ENCODE measurements at places on chromosomes 5 and 9. TPM values are rescaled to one million over a fixed set of nuclear protein-coding genes. Genes with fewer than 3 reads are reported as not detected.

OR1Q1 gene
- 0.40 TPM for total RNA-seq

DBH gene
- not detected for total RNA-seq

APBB3 gene
- 47.5 TPM for total RNA-seq

GRIN1 gene
- total RNA-seq: not detected

HTR4 gene
- not detected for total RNA-seq

TNC gene
- not detected for total RNA-seq

PCDH1 gene
- 0.87 TPM for total RNA-seq

NTRK2 gene
- total RNA-seq: 1.6 TPM

GRIN3A gene
- total RNA-seq: not detected

NOXA1 gene
- total RNA-seq: 3.3 TPM

FGF1 gene
- not detected for total RNA-seq

DNA sequence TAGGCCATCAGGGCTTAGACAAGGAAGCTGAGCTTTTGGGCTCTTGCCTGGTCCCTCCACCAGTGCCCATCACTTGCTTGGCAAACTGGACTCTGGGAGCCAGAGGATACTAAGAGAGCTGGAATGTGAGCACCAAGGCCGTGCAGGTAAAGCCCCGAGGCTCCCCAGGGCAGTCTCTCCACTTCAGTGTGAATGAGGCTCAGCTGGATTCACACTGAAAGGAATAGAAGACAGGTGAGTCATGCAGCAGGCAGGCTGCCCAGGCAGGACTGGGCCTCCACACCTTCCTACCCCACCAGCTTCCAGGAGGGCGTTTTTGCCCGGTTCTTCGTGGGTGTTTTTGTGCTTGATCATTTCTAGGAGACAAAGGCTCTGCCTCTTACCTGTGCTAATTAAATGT, 7.3 kb upstream of the CTSV start:
- DNase-seq: no peak

DNA sequence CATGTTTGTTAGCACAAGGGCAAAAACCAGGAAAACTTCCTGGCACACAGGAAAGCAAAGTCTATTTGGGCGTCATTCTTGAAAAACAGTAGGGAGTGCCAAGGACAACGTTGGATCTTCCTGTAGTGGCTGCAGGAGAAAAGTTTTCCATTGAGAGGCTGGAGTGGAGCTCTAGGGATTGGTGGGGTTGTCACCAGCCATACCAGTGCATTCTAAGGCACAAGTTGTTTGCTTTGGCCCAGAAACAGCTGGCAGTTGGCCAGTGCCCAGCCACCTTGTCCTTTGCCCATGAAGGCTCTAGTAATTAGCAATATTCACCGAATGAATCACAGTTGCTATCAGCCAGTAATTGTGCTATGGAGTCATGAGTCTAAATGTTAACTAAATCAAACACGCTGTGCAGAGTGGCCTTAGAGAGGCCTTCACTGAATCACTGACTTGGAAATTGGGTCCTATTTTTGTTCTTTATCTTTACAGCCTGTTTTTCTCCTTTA, 26.4 kb downstream of the TNFSF15 start:
- no peak for DNase-seq

DNA sequence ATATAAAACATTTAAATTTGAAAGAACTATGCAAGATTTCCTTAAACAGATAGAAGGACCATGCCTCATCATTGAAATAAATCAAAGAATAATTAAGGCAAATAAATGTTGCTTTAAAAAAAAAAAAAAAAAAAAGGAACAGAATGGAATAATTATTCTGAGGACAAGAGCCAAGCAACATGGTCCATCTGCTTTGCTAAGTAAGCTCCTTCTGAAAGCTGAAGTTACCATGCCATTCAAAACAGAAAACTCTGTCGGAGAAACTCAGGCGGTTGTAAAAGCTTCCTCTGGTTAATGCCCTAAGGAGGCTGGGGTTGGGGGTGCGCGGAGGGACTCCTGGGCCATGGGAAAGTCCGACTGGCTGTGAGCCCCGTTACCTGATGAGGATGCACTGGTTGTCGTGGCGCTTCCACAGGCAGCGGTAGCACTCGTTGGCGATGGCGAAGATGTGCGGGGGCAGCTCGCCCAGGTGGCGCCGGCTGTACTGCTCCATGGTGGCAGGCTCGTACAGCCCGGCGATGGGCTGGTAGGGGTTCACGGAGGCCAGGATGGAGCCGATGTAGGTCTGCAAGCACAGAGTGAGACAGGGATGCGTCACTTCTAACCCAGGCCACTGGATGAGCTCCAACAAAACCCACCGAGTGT, 141.7 kb downstream of the MYO10 start:
- no peak for DNase-seq

- no peak for DNase-seq
These were observed 241.2 kb downstream of the TRIM32 start for GRCh38 chr9:116928289-116928688.

DNA sequence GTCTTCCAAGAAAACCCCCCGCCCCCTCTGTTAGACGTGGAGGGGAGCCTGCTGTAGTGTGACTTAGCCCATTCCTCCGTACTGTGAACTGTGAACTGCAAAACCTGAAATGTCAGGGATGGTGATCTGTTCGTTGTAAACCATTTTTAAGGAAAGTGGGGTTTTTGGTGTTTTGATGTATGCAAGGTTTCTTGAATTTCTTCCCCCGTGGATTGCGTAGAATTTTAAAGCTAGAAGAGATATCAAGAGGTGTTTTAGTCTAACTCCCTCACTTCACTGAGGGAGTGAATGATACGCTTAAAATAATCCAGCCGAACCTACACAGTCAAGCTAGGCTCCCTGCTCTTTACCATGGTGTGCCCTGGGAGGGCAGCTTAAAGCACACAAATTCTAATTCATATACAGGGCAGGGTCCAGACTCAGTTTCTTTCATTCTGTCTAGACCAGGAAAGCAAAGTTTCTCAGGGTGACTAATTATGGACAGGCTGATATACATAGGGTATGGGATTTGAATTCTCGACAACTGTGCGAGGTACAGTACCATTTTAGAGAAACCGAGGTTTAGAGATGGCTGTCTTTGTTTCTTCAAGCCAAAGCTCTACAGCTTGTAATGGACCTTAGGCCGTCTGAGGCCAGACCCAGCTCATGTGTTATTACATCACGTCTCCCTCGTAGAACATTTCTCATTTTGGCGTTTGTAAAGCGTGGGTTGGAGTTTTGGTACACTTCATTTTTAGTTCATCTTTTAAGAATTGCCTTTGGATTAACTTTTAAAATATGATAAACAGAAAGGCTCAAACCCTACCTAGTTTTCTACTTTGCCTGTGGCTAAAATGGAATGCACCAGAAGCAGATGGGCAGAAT, 2.7 kb downstream of the PTGER4 start:
- no peak for DNase-seq

DNA sequence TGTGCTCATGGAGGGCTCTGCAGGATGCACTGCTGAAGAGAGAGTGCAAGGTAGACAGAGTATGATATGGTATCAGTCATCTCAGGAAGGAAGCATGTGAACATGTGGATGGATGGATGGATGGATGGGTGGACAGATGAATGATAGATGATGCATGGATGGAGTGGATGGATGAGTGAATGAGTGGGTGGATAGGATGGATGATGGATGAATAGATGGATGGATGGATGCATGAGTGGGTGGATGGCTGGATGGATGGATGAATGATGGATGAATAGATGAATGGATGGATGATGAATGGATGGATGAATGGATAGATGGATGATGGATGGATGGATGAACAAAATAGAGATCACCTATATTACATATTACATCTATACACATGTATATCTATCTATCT, 341.3 kb downstream of the DRD1 start:
- no peak for DNase-seq

DNA sequence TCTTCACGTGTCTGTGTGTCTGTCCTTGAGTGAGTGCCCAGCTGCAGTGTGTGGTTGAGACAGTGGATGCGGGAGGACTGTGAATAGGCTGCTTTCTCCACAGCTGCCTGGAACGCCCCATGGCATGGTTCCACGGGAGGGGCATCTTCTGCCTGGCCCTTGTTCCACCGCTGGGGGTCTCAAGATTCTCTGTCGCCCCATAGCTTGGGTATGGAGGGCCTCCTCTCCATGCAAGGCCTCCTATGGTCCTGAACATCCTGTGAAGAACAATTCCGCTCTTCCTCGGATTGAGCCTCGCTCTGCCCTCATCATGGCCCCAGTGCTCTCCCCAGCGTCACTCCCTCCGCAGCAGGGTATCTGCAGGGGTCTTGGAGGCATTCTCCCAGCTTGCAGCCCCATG, 36.1 kb downstream of the COL5A1 start:
- no peak for DNase-seq

DNA sequence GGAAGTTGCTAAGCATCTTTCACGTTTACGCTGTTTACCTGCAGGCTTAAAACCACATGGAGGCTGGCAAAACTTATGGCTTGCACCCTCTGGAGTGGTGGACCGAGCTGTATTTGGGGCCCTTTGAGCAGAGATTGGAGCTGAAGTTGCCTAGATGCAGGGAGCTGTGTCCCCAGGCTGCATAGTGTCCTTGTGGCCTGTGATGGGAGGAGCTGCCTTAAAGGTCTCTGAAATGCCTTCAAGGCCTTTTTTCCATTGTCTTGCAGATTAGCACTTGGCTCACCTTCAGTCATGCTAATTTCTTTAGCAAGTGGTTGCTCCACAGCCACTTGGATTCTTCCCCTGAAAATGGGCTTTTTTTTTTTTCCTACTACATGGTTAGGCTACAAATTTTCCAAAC, 81.5 kb upstream of the CHD1 start:
- DNase-seq: no peak

- no peak for DNase-seq
These were observed 276.3 kb downstream of the COX7C start for GRCh38 chr5:86894056-86894455.

- DNase-seq: no peak
These were observed 15.4 kb upstream of the SUSD3 start for GRCh38 chr9:93043122-93043521.

GRCh38 chr5:37212096-37212495, 37.1 kb downstream of the CPLANE1 start:
- DNase-seq: no peak

DNA sequence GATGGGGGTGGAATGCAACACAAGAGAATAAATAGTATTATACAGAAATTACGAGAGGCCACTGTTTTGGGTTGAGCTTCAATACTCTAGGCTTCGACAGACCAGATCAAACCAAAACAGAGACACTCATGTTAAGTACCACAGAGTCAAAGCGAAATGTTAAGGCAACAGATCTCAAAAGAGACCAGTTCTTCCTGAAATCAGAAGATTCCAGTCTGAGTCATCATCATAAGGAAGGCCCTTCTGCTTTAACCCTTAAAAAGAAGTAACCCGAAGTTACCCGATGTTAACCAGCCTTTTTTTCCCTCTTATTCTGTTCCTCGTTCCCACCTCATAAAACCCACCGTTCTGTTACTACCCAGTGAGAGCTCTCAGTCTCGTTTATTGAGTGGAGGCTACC, 75.9 kb downstream of the SFXN1 start:
- DNase-seq: no peak

DNA sequence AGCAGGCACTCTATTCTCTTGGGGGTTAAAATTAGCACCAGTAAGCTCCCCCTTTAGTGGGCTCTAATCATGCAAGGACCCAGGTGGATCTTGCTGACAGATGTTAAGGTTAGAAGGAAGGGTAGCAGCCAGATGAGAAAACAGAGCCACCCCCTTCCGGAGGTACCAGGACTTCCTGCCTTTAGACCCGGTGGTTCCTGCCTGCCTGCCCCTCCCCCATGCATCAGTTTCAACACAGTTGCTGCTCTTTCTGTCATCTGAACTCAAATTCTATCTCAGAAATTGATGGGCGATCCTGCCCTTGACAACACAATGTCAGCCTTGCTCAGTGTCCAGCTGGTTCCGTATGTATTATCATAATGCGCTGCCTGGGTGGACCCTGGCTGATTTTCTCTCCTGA, 287.3 kb downstream of the EBF1 start:
- DNase-seq: no peak

DNA sequence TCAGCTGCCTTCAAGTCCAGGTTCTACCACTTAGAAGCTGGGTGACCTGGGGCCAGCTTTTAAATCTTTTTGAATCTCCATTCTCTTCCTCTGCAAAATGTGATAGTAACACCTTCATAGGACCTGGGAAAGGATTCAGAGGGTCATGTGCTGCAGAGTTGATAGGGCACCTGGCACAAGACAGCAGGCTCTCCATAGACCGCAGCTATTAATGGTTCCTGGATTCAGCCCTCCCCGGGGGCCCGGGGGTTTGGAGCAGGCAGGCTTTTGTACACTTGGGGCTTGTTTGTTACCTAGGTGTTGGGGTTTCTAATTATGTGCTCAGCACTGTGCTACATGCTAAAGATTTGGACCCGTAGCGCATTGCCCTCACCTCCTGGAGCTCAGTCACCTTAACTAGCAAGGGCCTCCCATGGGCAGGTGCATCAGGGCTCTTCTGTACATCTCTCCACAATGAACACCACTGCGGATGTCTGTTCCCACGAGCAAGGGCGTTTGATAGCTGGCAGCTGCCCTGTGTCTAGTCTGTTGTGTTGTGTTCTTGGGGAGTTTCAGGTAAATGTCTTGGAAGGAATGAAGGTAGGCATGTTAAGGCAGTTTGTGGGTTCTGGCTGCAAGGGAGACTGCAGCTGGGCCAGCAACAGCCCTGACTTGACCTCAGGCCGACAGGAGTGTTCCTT, 12.1 kb downstream of the PRRC2B start:
- no peak for DNase-seq

GRCh38 chr5:168359820-168360460, 68.5 kb downstream of the WWC1 start:
- DNase-seq: no peak

DNA sequence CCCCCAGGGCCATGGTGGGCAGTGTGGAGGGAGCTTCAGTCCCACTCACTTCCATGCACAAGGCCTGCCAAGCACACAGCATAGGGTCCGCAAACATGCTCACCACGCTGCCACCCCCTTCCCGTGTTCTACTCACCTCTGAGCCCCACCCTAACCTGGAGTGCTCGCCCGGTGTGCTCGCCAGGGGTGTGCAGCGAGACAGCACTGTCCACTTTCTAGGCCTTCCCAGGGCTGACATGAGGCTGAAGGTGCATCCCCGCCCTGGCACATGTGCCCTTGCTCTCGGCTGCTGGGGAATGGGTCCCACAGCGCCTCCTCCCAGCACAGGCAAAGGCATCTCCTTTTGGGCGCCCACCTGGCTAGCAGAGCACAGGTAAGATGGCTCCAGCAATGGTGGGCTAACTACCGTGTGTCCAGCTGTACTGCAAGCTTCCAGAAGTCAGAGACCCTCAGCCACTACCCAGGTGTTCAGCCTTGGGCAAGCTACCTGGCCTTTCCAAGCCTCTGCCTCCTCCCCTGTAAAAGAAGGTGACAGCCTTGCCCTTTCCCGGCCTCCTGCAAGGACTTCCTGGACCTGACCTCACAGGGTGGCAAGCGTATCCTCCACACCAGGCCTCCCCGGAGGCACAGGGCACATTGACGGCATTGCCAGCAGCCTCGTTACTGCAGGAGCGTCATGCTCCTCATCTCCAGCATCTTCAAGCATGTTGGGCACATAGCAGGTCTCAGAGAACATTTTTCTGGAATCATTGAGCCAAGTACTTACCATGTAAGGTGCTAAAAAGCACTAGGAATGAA, 4.2 kb upstream of the SEC16A start:
- DNase-seq: no peak
